ENCODE measurements at places on chromosomes 1 and 21.

- no peak for DNase-seq
These were observed 25.4 kb upstream of the LMX1A start for GRCh38 chr1:165381745-165382505.

GRCh38 chr1:234212764-234213657, 160.2 kb upstream of the COA6 start:
- DNase-seq: peak; percentile 4

GRCh38 chr1:219876798-219877209, 51.6 kb downstream of the SLC30A10 start:
- no peak for DNase-seq

DNA sequence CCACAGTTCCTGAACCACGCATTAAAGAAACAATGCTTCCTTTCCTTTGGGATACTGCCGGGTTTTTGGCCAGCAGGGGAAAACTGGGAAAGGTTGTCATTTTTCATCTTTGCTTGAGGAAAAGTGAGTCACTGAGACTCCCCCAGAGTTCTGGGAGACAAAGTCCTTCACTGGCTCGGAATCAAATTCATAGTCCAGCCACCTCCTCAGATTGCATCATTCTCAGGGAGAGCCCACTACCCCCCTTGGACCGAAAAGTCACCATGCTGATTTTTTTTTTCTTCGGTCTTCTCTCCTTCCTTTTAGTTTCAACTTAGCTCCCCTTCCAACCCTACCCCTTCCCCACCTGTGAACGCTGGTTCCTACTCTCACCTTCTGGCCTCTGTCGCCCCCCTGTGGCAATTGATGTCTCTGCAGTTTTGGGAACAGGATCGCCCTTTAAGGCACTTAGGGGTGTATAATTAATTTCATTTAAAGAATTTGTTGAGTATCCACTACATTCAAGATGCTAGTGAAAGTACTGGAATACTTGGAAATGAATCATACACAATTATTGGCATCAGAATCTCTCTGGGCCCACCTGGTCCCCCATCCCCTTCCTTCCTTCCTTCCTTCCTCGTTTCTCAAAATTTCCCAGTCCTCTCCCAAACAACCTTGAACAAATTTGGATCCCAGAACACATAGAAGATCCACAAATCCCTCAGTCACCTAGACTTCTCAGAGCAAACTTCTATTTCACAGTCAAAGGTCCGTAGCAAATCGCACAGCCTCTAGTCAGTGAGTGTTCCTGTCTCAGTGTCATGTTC, 6.9 kb downstream of the ACKR1 start:
- peak; percentile 35 for DNase-seq

DNA sequence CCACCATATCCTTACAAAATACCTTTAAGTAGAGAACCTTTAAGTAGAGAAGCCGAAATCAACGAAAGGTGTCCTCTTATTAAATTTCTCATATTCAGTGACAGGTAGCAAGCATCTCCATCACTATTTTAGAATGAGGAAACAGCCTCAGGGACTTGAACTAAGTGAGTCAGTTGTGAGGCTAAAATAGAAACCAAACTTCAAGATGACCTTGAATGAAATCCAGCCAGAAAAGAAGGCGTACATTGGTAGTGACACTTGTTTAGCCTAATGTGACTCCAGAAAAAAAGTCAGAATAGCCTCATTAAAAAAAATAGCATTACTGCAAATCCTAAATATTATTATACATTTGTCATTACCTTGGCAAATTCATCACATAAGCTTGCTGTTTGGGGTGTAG, 20.1 kb downstream of the RGS8 start:
- no peak for DNase-seq

DNA sequence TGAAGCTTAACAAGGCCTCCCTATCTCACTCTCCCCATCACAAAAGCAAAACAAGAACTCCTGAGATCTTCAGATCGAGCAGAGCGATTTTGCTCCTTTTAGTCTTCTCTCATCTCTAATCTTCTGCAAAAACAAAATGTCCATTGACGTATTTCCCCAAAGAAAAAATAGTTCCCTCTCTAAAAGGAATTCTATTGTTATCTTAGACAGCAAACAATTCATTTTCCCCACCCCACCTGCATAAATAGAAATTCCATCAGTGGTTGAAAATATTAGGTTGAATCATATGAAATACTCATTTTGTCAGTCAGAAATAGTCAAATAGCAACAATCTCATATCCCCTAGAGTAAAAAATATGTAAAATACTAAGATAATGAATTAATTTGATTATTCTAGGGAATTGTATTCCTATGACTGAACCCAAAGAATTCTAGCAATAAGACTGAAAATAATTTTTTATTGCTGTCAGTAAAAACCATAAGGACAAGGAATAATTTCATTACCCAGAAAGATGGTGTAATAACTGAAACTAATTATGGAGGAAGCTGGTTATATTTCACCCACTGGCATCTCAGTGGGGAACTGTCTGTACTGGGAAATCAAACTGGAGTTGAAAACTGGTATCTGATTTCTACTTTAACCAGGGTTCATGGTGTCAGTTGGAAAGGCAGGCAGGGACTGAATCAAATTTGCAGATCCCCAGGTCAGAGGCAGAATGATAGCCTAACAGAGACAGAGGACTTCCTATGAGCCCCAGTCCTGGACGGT, 51.3 kb downstream of the RHOU start:
- no peak for DNase-seq

DNA sequence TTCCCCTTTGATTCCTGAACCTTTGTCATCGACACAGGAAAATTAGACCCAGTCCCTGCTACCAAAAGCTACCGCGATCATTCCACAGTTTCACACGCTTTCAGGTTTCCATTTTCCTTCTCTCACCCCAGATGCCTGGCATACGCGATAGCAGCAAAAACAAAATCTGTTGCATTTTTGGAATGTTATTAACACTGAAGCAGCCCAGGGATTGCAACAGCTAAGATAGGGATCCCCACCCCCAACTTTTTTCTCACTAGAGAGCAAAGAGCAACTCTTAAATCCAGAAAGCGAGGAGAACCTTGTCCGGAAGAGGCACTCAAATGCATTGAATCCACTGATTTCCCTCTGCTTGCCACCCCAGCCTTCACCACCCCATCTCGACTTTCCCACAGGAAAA, 8.9 kb downstream of the OVAAL start:
- no peak for DNase-seq

DNA sequence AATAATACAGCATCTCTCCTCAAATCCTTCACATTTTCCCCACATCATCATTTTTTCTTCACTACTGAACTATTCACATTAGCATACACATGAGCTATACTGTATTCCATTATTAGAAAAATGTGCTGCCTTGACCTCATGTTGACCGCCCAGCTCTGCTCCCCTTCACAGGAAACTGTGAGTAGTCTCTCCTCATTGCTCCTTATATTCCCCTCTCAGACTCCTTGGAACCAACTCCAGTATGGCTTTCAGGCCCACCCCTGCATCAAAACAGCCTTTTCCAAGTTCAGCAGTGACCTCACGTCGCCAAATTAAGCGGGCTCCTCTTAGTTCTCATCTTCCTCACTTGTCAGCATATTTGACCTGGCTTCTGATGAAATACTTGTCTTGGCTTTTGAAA, 59.2 kb upstream of the SPAG17 start:
- DNase-seq: no peak
